HS-5 (cell line): ENCODE measurements at places on chromosomes 5 and 9.

GRCh38 chr9:120616966-120617935, 37.3 kb upstream of the CDK5RAP2 start:
- no peak for DNase-seq

GRCh38 chr5:81068635-81069034, 108.5 kb downstream of the RASGRF2 start:
- no peak for DNase-seq

DNA sequence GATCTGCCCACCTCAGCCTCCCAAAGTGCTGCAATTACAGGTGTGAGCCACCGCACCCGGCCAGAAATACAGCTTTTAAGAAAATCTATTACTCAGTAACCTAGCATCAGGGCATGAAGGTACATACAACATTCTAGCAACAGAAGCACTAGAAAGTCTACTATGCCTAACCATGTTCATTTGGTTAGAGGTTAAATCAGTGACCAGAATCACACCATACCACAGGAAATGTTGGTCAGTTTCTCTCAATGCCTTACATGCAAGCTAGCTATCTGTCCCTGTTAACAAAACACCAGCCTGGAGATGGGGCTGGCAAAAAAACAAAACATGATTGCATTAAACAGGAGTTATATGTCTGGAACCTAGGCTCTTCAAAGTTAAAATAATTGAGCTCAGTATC, 104.1 kb downstream of the STRBP start:
- DNase-seq: no peak

DNA sequence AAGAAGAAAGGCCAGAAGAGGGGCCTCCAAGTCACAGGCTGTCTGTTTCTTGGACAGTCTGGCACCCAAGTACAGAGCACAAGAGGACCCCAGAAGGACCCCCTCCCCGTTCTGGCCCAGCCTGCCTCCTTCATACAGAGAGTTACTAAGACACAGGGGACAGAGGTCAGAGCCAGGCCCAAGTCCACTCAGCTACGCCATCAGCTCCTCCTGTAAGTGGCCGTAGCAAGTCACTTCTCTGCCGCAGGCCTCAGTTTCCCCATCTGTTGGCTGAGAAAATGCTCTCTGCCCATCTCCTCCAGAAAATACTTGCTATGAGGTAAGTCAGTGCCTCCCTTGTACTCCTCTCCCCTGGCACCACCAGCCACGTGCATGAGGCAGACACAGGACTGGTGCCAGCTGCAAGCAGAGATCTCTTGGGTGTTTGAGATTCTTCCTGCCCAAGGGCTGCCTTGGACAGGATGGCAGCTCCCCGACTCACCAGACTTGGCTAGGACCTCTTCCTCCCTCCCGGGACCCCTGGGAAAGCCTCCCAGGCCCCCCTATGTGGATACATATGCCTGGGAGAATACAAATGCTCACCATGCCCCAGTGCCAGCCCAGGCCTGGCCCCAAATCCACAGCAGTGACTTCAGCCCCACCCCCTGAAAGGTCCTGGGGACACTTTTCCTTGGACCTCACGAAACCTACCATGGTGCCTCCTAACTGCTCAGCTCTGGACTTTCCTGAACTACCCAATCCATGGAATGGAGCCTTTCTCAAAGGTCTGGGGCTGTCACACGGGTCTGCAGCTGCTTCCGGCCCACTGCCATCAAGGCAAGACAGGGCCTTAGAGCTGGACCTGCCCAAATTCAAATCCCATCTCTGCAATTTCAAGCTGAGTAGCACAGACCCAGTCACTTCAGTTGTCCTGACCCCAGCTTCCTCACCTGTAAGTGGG, 5.1 kb downstream of the EEIG1 start:
- no peak for DNase-seq

DNA sequence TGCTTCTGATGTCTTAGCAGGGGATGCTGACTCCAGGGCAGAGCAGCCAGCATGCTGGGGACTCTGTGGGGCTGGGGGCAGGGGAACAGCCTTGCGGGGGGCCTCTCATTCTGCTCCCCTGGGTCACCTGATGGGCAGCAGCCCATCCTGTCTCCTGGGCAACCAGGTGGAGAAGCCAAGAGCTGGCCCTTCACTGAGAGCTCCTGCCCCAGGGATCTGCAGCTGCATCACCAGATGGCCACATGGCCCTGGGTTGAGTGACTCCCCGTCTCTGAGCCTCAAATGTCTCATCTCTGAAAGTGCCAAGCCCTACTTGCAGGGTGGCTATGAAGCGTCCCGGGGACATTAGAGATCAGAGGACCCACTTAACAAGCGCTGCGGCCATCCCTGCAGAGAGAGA, 49.1 kb downstream of the LRSAM1 start:
- DNase-seq: no peak

- DNase-seq: no peak
Observed at GRCh38 chr9:116555119-116555518, 132.0 kb upstream of the TRIM32 start.

DNA sequence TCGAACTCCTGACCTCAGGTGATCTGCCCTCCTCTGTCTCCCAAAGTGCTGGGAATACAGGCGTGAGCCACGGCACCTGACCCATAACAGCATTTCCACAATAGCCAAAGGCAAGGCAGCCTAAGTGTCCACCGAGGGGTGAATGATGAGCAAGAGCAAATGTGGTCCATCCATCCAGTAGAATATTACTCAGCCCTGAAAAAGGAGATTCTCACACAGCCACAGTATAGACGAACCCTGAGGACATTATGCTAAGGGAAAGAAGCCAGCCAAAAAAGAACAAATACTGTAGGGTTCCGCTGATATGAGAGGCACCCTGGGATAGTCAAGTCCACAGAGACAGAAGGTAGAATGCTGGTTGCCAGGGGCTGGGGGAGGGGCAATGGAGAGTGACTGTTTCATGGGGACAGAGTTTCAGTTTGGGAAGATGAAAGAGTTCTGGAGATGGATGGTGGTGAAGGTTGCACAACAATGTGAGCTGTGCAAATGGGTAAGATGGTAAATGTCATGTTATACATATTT, 7.0 kb downstream of the LAMC3 start:
- no peak for DNase-seq

DNA sequence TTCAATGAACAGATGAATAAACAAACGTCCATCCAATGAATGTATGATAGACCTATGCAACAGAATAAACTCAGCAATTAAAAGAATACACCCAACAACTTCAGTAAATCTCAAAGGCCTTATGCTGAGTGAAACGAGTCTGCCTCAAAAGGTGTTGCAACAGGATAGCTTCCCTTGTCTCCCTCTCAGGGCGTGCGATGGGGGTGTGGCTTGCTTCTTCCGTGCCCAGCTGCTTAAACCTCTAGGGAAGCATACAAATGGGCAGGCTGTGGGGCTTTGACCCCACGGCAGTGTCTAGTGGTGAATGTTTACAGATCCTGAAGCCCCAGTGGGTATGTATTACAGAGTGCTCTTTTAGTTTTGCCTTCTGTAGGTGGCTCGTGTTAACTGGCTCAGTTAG, 87.0 kb upstream of the CCL21 start:
- no peak for DNase-seq

DNA sequence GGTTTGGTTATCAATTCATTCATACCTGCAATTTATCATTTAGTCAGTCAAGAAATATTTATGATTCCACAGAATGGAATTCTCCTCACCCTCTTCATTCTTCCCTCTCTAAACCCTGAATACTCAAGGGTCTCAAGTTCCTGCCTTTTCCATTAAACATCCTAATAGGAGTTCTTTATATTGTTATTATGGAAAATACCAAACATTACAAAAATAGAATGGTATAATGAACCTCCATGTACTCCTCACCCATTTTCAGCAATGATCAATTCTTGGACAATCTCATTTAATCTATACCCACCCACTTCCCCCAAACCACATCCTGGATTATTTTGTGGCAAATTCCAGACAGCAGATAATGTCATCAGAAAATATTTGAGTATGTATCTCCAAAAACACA, 74.5 kb downstream of the ADAMTS12 start:
- DNase-seq: peak; percentile 69

DNA sequence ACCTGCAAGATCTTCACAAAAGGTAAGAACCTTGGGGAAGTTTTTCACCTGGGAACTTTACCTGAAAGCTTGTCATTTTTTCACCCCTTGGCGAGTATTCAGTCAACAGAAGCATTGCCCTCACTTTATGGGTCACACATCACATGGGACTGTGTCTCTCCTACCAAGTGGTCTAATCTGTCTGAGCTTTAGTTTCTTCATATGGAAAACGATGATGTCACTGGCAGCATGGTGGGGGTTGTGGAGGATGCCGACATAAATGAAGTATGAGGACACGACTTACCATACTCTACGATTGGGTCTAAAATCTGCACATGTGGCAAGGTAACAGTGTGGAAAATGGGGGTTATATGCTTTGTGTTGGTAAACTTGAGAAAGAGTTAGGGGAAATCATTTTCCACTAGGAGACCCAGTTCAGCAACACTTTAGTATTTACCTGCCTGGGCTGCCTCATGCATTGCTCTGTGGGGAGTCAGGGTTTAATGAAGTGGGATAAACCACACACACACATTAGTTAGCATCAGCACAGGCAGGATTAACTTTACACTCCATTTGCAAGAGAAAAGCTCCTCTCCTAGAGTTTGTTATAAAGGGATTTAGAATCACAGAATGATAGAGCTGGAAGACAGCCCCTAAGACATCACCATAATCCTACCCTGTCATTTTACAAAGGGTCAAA, 19.8 kb upstream of the PAX5 start:
- no peak for DNase-seq

GRCh38 chr5:175920231-175920811, 47.8 kb downstream of the THOC3 start:
- peak; percentile 54 for DNase-seq

DNA sequence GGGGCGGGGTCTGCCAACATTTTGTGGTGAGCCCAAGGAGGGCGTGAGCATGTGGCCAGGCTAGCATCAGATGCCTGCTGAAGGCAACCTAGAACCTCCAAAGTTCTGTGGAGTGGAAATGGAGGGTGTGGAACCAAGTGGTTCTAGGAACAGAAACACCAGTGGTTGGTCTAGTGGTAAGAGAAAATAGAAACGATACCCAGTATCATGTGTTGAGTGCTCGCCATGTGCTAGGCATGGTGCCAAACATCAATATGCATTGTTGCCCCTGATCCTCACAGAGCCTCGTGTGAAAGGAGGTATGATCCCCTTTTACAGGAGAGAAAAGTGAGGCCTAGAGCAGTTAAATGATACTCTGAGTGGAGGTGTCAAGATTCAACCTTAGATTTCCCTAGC, 31.5 kb upstream of the MVB12B start:
- DNase-seq: no peak

GRCh38 chr9:104555521-104555920, 13.4 kb upstream of the OR13C8 start:
- no peak for DNase-seq

GRCh38 chr9:37618817-37619216, 26.4 kb upstream of the TOMM5 start:
- DNase-seq: peak; percentile 58

GRCh38 chr5:40378396-40379177, 301.1 kb upstream of the PTGER4 start:
- DNase-seq: no peak

DNA sequence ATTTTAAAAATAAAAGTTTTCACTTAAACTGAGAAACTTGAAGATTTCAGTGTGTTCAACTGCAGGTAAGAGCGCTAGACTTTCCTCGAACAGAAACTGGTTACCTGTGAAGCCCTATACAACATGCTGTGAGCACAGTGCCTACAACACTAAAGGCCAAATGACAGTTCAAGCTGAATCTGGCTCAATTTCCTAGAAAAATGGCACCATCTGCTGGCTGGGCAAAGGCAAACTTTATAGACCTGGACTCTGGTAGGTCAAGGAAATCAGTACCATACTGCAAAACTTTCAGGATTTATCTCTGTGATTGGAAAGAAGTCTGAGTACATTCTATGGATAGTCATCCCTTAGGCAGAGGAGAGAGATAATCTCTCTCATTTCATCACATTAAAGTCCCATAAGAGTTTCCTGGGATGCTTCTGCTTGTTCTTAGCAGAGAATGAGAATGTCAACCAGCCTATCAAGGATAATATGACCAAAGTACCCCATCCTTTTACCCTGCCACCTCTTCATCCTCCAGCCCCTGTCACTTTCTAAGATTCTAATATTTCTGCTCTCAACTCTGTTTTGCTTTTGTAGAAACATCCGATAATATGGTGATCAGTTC, 31.8 kb upstream of the FOXB2 start:
- DNase-seq: peak; percentile 28

GRCh38 chr5:103569313-103570060, 6.9 kb upstream of the NUDT12 start:
- DNase-seq: no peak

DNA sequence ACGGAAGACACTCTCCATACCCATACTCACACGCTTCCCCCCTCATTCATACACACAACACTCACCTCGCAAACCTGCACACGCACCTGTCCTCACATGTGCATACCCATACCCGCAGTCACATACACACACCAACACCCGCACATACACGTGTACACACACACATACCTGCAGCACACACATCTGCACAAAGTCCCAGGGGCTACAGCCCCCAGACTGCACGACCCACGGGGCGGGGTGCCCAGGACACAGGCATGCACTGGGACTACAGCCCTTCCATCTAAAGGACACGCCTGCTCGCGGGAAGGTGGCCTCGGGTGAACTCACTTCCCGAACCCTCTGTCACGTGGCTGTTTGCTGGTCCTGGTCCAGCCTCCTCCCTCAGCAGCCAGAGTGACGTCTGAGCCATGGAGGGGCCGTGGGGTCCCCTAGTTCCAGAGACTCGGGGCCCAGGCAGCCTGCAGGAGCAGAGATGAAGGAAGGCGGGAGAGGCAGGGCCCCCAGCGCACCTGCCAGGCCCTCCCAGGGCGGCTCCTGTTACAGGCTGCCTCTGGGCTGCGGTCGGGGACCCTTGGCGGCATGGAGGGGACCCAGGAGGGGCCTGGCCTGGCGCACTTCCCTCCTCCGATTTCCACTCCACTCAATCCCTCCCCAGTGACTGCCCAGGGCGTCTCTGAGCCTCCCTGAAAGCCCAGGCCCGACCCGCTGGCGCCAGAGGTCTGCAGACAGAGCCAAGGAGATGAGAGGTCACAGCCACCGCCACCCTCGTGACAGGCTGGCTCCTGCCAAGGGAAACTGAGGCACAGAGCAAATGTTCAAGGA, 8.1 kb downstream of the SLC12A7 start:
- no peak for DNase-seq

GRCh38 chr9:101628173-101628572, 33.4 kb upstream of the PPP3R2 start:
- no peak for DNase-seq

DNA sequence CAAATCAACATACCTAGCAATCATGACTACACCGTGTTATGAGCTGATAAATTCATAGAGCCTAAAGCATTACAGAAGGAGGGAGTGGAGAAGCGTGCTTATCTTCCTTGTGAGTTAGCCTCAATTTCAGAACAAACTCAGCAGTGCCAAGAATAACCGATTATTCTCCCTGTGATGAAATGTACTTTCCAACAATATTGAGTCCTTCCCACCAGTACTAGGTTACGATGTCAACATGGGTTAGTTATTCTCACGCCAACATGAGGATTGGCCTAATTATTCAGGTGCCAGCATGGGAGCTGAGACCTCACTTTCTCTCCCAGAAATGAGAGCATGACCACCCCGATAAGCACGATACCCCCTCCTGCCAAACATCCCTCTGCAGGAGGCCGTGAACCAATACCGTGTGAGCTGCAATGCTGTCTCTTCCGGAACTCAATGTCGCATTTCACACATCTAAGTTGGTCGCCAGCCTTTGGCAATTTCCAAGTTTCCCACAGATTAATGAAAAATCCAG, 193.7 kb downstream of the ENC1 start:
- no peak for DNase-seq

- DNase-seq: no peak
Observed at GRCh38 chr5:42361315-42361688, 61.9 kb upstream of the GHR start.
